ENCODE measurements at places on chromosomes 12 and 14.

- DNase-seq = no peak
These were observed 56.2 kb downstream of the TSPAN9 start for GRCh38 chr12:3133405-3133783.

GRCh38 chr14:23209651-23210423 is 26.4 kb upstream of the SLC7A8 start:
- DNase-seq = no peak

DNA sequence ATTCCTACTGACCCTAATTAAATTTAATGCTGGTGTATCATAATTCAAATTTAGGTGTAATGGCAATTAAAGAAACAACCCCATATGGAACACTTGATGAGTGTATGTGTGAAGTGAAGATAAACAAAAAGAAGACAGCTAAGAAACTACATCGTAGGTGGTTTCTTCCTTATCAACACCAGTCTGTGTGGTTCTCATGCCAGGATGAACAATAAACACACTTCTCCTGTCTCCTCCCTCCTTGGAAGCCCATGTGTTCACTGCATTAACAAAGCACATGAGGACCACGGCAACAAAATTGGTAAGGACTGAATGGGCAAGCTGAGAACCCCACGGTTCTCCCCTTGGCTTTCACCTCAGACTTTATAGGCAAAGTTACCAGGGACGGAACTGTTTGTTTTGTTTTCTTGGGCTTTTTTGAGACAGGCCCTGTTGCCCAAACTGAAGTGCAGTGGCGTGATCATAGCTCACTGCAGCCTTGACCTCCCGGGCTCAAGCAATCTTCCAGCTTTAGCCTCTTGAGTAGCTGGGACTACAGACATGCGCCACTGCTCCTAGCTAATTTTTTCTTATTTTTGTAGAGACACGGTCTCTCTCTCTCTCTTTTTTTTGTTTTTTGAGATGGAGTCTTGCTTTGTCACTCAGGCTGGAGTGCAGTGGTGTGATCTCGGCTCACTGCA is 71.0 kb downstream of the TRAFD1 start:
- no peak for DNase-seq

DNA sequence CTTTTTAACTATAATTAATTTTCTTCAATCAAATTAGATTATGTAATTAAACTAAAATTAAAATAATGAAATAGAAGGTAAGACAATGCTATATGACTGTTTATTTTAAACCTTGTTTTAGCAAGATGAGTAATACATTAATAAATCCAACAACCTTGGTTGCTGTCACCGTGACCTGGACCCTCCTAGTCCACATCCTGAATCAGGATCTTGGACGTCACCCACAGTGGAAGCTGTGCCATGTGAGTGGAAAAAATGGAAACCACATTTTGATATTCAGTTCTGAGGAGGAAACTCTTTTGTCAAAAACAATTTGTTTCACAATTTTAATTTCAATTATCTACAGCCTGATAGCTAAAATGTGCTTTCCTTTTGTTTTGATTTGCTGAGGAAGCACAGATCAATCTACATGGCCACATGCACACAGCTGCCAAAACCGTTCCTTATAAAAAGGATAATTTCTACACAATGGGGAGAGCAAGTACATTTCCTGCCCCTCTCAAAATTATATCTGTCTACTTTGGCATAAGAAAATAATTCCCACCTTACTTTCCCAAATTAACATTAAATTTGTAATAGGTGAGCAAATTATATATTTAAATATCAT is 255.5 kb downstream of the RASSF9 start:
- no peak for DNase-seq

- no peak for DNase-seq
These were observed 56.3 kb downstream of the PPP1R36 start for GRCh38 chr14:64605926-64606685.

GRCh38 chr12:48379794-48380193 is 29.1 kb upstream of the ZNF641 start:
- DNase-seq = no peak

DNA sequence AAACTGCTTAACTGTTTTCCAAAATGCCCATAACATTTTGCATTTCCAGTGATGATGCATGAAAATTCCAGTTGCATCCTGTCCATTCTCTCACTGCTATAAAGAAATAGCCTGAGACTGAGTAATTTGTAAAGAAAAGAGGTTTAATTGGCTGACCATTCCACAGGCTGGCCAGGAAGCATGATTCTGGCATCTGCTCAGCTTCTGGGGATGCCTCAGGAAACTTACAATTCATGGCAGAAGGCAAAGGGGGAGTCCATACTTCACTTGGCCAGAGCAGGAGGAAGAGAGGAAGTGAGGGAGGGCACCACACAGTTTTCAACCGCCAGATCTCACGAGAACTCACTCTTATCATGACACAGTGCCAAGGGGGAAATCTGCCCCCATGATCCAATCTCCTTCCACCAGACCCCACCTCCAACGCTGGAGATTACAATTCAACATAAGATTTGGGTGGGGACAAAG is 18.2 kb upstream of the CLEC2D start:
- no peak for DNase-seq

- DNase-seq = no peak
These were observed 57.4 kb downstream of the DGLUCY start for GRCh38 chr14:91171291-91171690.

DNA sequence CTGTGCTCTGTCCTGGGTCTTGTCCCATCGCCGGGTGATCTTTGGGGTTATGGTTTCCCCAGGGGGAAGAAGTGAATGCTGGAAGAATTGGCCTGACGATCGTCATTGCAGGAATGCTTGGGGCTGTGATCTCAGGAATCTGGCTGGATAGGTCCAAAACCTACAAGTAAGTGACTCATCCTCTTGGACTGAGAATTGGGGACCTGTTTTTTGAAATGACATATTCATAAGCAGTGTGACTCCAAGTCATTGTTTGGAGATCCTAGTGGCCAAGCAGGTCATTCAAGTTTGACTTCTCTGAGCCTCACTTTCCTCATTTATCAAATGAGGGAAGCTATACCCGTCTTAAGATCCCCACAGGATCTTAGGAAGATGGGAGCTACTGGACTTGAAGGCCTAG is 25.8 kb downstream of the ERG28 start:
- DNase-seq = no peak

GRCh38 chr12:54409267-54409666 is 9.8 kb downstream of the ITGA5 start:
- DNase-seq = no peak

- no peak for DNase-seq
These were observed 286.3 kb downstream of the NUAK1 start for GRCh38 chr12:105852496-105852895.

DNA sequence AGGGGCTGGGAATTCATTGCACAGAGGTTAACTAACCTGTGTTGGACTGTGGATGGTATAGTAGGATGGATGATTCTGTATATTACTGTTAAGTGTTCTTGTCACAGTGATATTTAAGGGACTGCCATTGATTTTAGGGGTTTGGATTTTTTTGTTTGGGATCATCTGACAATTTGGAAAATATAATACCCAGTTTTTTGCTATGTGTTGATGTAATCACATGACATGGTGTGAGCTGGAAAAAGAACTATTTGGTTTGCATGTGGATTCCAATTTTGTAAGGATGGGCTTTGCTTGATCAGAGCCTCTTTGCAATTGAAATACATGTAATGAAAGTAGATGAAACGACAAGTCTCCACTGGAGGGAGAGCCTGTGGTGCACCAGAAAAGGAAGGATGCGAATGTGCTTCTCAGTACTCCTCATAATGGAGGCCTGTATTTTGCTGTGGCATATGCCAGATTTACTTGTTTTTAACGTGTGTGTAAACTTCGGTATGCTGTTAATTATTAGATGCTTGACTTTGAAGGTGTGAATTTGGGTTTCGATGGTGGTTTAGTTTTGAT is 2.7 kb downstream of the DYRK2 start:
- DNase-seq = no peak

DNA sequence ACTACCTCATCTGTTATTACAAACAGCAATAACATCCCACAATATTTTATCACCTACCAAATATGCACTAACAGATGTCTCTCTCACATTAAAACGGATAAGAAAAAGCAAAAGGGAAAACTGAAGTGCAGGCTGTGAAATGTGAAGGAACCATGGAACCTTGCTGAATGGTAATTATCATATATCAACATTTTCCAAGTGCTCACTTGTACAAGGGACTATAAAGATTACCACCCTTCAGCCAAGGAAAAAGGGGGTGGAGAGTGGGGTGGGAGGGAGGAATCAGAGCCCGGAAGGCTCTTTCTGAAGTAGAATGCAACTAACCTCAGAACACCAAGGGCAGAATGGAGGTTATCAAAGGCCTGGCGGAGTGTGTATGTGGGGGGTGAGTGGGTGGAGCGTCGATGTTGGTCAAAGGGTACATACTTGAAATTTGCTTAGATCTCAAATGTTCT is 1.2 kb downstream of the SNX6 start:
- DNase-seq = no peak

DNA sequence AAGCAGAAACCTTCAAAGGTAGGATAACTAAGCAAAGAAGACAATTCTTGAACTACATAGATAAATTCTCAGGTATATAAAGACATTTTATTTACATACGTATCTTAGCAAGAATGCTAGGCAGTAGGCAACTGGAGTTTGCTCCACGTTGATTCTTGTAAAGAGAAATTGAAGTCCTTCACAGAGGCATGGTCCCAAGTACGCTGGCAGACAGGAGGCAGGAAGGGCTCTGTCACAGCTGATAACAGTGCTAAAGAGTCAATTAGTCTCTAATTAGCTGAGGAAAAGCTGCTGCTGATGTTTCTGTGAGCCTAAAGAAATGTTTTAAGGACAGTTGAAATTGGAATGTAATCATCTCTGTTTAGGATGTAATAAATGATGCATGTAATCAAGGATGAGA is 146.8 kb downstream of the METTL25 start:
- no peak for DNase-seq

DNA sequence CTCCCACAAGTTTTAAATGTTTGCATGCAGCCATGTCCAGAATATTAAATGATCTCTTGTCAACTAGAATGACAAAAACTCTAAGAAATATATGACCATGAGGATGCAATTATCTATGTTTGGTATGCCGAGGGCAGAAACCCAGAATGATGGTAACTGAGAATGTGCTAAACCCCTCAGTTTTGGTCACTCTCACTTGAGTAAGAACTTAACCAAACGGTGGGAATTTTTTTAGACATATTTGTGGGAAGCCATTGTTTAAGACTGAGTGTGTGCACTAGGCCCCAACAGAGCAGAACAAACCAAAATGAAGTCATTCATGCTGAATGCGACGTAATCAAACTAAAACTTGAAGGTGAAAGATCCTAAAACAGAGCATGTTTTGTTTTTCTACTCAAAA is 1927.9 kb upstream of the SEL1L start:
- DNase-seq = no peak

GRCh38 chr14:86129426-86129825 is 599.5 kb downstream of the FLRT2 start:
- DNase-seq = no peak

DNA sequence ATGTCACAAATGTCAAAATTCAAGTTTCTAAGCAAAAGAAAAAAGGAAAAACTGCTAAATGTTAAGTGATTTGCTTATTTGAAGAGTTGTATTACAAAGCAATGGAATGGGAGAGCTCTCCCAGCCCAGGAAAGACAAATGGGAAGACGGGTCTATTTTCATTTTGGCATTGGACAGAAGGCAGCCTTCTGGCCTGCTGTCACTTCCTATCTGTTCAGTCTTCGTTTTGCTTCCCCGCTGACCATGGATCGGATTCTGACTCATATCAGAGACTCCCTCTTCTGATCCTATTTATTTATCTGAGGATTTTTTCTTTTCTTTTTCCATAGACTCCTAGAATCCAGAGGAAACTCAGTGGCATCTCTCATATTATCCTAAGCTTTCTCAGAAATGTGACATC is 634.9 kb downstream of the DIO2 start:
- DNase-seq = no peak

GRCh38 chr14:64728856-64729255 is 24.6 kb downstream of the PLEKHG3 start:
- DNase-seq = no peak

DNA sequence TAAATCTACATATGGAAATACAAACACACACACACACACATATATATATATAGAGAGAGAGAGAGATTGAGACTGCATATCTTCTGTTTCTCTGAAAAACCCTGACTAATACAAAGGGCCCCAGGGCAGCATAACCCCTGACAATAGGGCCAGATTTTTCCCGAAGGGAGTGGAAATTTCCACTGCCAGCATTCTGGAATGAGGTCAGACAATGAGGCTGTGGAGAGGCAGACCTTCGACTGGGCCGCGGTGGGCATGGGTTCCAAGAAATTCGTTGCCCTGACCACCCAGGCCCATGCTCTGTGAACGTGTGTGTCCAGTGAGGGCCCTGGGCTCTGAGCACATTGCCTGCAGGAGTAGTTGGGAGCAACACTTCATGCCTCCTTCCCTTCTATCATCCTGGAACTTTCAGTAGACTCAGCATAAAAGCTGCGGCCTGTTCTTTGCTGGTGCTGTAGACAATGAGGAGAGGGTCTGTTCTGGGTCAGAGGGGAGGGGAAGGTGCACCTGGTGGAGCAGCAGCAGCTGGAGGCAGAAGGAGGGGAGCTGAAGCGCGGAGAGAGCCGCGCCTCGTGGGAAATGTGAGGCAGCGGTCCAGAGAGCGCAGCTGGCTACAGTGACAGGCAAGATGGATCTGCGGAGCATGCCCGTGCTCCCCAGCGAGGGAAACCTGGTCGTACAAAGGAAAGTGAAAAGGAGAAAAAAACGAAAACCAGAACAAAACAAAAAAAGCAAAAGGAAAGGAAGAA is 25.6 kb upstream of the CCDC60 start:
- peak; percentile 5 for DNase-seq

DNA sequence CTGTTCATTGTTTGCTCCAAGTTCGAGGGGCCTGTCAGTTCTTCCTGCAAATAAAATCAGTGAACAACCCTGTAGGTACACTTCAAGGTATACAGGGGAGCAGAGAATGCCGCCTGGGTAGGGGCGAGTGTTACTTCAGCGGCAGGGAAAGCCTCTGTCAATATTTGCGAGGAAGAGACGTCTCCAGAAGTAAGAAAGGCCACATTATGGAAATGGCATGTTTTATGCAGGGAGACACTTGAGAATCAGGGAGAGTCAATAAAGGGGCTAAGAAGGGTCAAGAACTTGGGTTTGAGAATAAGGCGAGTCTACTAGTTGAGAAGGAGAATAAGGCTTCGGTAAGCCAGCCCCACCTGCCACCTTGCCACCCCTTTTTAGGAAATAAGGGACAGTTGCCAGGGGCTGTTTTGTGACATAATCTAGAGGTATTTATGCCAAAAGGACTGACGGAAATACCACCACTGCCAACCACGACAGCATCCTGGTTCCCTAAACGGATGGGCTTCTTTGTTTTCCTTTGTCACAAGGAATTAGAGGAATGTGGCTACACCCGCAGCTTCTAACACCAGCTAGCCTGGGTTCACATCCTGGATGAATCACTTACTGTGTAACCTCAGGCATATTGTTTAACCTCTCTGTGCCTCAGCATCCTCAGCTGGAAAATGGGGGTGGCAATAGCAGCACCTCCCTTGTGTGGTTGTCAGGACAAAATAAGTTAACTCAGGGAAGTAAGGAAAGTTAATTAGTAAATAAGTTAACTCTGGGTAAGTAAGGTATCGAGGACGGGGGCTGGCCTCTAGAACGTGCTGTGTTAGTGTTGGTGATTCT is 67.7 kb downstream of the EID3 start:
- no peak for DNase-seq

GRCh38 chr14:105059035-105059924 is 6.0 kb downstream of the GPR132 start:
- DNase-seq = no peak

- no peak for DNase-seq
These were observed 22.0 kb downstream of the PYROXD1 start for GRCh38 chr12:21459474-21459873.

- peak; percentile 57 for DNase-seq
These were observed at the start of gene DPY19L2 for GRCh38 chr12:63668028-63668799. Gene DPY19L2, minus strand, starts transcription at chr12:63668493. Its CDS starts 100 bp downstream, at chr12:63668393.
